Endothelial cell of umbilical vein (primary cell): ENCODE measurements at places on chromosomes 4 and X. TPM values are rescaled to one million over a fixed set of nuclear protein-coding genes. Genes with fewer than 3 reads are reported as not detected.

DNA sequence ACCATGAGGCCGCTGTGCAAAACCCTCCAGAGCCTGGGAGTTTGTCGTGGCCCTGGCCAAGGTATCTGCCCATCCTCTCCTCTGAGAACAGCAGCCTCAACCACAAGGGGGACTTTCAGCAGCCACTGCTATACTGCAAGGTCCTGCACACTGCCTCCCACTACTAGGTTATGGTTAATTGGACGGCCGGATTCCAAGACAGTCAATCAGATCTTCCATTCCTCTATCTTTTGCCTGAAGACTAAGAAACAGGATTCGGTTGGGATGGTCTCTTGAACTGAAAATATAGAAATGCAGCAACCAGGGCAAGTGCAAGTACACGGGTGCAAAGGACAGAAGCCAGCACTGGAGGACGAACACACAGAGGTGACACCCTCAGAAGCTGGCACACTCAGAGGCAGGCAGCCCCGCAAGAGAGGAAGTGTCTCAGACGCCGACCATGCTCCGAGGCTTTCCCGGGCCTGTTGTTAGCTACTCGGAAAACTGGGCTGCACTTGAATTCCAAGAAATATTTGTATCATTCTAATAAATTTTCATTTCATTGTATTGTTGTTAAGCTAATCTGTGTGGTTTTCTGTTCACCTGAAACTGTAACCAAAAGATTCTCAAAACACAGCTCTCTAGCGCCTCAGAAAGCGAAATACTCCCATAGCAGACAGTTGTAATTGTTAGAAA, 63.3 kb downstream of the AFAP1 start:
- H3K4me3 ChIP-seq = no peak overlapping the region
- peak; percentile 75 for DNase-seq
- peaks cover 2% of the 10 kb centered on the region for H3K36me3 ChIP-seq

Gene EDA
- polyA plus RNA-seq = 0.29 and 0.37 TPM in 2 replicates

DNA sequence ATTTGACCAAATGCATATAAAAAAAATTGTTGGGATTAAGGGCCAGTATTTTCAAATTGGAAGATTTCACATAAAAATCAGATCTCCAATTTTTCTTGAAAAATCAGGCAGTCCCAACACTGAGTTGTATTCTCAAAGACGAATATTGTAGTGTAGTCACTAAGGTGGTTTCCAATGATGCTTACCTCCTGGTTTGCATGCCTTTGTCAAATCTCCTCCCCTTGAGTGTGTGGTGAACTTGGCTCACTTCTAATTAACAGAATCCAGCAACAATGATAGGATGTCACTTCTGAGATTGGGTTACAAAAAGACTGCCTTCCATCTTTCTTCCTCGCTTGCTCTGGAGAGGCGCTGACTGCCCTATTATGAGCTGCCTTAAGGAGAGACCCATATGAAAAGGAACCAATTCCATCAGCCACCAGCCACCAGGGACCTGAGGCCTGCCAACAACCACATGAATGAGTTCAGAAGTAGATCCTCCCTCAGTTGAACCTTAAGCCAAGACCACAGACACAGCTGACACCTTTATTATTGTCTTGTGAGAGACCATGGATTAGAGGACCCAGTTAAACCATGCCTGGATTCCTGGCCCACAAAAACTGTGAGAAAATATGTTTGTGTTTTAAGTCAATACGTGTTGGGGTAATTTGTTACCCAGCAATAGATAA, 31.2 kb upstream of the TSPAN5 start:
- DNase-seq = no peak
- no peaks in the 10 kb centered on the region for H3K36me3 ChIP-seq
- peaks cover 57% of the 10 kb centered on the region for H3K4me1 ChIP-seq
- H3K27me3 ChIP-seq = no peaks in the 10 kb centered on the region

DNA sequence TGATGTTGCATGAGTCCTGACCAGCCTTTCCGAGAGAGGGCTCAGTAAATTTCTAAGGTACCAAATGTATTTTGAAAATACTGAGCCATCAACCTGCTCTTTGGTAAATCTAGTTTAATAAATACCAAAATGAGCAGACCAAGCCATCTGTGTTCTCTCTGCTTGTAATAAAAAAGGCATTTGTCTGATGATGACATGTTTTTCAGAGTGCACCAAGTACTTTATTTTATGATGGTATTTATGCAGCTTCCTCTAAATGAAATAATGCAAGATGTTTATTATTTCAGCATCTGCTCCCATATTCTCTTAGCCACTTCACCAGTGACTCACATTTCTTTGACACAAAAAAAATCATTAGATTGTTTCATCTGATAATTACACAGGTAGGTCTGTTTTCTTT, 700.5 kb downstream of the TRIML1 start:
- H3K27ac ChIP-seq = no peak overlapping the region
- H3K36me3 ChIP-seq = no peaks in the 10 kb centered on the region
- no peaks in the 10 kb centered on the region for H3K27me3 ChIP-seq
- H3K4me3 ChIP-seq = no peak overlapping the region

Gene CEP44
- polyA plus RNA-seq = 1.7 and 2.0 TPM in 2 replicates

DNA sequence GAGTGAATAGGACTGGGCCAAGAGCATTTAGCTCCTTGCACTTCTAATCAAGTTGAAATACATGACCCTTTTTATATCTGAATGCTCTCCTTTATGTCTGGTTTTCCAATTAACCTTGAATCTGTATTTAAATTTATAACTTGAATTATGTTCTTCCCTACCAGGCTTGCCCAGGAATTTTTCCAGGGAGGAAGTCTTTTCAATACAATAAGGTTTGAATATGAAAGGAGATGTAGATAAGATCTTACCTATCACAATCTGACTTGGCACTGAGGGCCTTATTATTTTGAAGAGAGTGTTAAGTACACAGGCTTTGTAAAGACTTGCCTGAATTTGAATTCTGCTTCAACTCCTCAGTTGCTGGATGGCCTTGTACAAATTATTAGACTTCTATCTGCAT, 555.7 kb downstream of the PCDH7 start:
- H3K4me1 ChIP-seq = no peaks in the 10 kb centered on the region
- no peaks in the 10 kb centered on the region for H3K27me3 ChIP-seq
- no peak overlapping the region for H3K27ac ChIP-seq
- H3K4me3 ChIP-seq = no peak overlapping the region

DNA sequence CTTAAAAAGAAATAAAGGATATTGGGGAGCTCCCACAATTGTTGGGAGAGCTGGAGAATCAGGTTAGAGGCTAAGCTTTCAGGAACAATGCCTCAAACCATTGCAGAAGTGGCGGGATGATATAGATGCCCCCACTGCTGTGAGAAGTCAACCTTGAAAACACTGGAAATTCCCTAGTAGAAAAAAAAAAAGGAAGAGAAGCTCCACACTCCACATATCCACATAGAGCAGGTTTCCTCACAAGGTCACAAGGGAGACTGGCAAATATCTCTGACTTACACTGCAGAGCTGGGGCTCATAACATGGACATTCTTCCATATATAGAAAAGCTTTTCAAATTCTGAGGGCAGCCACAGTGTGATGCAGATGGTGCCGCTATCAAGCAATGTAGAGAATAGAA, 22.7 kb upstream of the OGT start:
- DNase-seq = no peak
- H3K27ac ChIP-seq = no peak overlapping the region
- no peaks in the 10 kb centered on the region for H3K36me3 ChIP-seq
- no peaks in the 10 kb centered on the region for H3K4me1 ChIP-seq
- H3K4me3 ChIP-seq = no peak overlapping the region
- H3K27me3 ChIP-seq = no peaks in the 10 kb centered on the region

DNA sequence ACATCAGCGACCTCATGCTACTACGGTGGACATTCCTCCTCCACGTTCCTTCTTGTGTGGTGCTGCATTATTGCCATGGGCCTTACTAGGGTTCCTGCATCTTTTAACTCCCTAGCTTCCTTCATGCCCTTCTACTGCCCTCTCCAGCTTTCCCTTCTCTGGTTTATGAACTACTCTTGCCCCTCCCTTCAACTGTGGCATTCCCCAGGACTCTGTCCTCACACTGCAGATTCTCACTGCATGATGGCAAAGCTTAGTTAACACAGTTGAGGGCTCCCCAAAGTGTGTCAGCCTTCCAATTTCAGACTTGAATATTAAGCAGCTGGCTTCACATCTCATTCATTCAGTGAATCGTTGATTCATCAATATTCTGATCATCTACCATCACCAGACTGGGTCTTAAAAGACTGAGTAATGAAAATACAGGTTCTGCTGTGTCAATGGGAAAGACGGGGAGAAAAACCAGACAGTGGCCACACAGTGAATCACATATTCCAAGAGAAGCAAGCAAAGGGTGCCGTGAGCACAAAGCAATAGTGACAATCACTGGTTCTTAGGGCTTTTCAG, 53.0 kb downstream of the ZFX start:
- H3K4me3 ChIP-seq = no peak overlapping the region
- no peak overlapping the region for H3K27ac ChIP-seq
- H3K36me3 ChIP-seq = no peaks in the 10 kb centered on the region
- no peak for DNase-seq

Gene CLCN4
- 7.2 and 7.6 TPM in 2 replicates for polyA plus RNA-seq

Gene LEF1
- polyA plus RNA-seq = not detected in 2 replicates

GRCh38 chrX:2846992-2847391, 18.3 kb downstream of the GYG2 start:
- H3K4me3 ChIP-seq = no peak overlapping the region
- H3K36me3 ChIP-seq = no peaks in the 10 kb centered on the region
- H3K4me1 ChIP-seq = no peaks in the 10 kb centered on the region
- H3K27ac ChIP-seq = no peak overlapping the region
- no peaks in the 10 kb centered on the region for H3K27me3 ChIP-seq

Gene FHDC1
- 0.03 and 0.06 TPM in 2 replicates for polyA plus RNA-seq

DNA sequence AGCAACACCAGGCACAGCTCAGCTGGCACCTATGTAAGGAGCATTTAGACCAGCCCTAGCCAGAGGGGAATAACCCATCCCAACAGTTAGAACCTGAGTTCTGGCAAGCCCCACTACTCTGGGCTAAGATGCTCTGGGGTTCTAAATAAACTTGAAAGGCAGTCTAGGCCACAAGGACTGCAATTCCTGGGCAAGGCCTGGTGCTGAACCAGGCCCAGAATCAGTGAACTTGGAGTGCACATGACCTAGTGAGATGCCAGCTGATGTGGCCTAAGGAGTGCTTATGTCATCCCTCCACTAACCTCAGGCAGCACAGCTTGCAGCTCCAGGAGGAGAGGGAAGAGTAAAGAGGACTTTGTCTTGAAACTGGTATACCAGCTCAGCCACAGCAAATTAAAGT, 7.6 kb upstream of the PRRG3 start:
- H3K27me3 ChIP-seq = no peaks in the 10 kb centered on the region
- DNase-seq = no peak
- no peak overlapping the region for H3K27ac ChIP-seq
- no peaks in the 10 kb centered on the region for H3K4me1 ChIP-seq
- H3K36me3 ChIP-seq = no peaks in the 10 kb centered on the region
- no peak overlapping the region for H3K4me3 ChIP-seq

DNA sequence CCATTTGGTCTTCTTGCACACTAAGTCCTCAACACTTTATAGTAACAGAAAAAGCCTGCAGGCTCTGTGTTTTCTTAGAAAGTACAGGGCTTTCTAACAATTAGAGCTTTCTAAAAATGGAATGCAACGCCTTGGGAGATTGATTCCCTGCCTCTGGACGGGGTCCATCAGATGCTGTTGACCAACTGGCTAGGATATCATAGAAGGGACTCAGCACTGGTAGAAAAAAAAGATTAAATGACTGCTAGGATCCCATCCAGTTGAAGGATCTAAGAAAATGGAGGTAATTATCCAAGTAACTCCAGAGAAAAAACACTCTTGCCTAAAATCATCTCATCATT, 39.5 kb downstream of the USP46 start:
- H3K4me3 ChIP-seq = no peak overlapping the region
- no peaks in the 10 kb centered on the region for H3K4me1 ChIP-seq
- no peak for DNase-seq
- H3K27me3 ChIP-seq = no peaks in the 10 kb centered on the region
- H3K27ac ChIP-seq = no peak overlapping the region

Gene IL2RG
- polyA plus RNA-seq = 0.07 TPM in 1 of 2 replicates, not detected in the other

DNA sequence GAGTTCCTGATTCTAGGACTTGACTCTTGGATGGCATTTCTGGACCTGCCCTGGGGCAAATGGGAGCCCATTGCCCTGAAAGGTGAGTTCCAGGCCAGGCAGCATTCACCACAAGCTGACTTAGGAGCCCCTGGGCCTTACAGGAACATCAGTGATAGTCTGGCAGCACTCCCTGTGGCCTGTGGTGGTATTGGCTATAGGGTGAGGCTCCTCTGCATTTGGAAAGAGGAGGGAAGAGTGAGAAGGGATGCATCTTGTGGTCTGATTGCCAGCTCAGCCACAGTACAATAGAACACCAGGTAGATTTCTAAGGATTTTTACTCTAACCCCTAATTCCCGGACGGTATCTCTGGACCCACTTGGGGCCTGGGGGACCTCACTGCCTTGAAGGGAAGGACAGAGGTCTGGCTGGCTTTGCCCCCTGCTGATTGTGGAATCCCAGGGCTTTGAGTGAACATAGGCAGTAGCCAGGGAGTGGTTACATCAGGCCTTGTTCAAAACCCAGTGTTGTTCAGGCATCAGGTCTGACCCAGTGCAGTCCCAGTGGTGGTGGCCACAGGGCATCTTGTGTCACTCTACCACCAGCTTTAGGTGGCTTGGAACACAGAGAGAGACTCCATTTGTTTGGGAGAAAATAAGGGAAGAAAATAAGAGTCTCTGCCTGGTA, 32.9 kb downstream of the MAGED4 start:
- H3K27ac ChIP-seq = no peak overlapping the region
- DNase-seq = no peak
- no peaks in the 10 kb centered on the region for H3K4me1 ChIP-seq
- no peak overlapping the region for H3K4me3 ChIP-seq
- no peaks in the 10 kb centered on the region for H3K36me3 ChIP-seq
